ENCODE measurements at places on chromosomes 1 and 21.

GRCh38 chr1:93735722-93736121 lies 54.1 kb upstream of the BCAR3 start:
- no peak for DNase-seq

- DNase-seq = no peak
These were observed 521.4 kb upstream of the CAMK1G start for GRCh38 chr1:209062081-209062620.

DNA sequence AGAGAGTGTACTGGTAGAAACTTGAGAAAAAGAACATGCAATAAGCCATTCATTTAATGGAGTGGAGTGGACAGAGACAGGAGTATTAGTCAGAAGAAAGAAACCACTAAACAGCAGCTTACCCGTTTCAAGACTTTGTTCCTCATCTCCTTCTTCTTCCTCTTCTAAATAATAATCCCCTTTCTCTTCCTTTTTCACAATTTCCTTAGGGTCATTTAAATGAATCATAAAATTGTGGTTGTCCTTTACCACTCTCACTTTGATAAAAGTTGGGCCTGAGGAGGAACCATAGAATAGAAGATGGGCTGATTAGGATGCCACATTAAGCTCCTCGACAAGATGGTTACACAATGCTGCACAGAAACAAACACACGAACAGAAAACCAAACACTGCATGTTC lies 109.6 kb downstream of the WDR3 start:
- DNase-seq = no peak

DNA sequence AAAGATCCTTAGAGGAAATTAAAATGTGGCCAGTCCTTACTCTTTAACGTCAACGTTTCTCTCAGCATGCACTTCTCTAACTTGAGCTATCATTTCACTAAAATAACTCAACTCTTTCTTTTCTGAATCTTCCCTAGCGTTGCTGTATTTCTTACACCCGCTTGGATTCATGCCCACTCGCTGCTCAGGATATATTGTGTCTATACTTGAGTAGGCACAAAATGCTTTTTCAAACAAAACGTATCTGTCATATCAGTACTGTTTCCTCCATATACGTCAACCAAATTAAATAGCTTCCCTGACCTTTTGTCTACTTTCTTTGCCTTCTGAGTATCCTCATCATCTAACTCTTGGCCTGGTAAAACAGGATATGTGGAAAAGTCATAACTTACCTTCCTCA lies 549.7 kb downstream of the SMYD3 start:
- DNase-seq = no peak

GRCh38 chr1:33119532-33120217 lies 38.7 kb downstream of the AZIN2 start:
- DNase-seq = no peak

GRCh38 chr1:112285316-112285715 lies 110.7 kb upstream of the CTTNBP2NL start:
- DNase-seq = no peak

GRCh38 chr1:103265551-103265950 lies 157.2 kb upstream of the COL11A1 start:
- DNase-seq = no peak

GRCh38 chr1:80018348-80018747 lies 1011.8 kb upstream of the ADGRL4 start:
- no peak for DNase-seq

DNA sequence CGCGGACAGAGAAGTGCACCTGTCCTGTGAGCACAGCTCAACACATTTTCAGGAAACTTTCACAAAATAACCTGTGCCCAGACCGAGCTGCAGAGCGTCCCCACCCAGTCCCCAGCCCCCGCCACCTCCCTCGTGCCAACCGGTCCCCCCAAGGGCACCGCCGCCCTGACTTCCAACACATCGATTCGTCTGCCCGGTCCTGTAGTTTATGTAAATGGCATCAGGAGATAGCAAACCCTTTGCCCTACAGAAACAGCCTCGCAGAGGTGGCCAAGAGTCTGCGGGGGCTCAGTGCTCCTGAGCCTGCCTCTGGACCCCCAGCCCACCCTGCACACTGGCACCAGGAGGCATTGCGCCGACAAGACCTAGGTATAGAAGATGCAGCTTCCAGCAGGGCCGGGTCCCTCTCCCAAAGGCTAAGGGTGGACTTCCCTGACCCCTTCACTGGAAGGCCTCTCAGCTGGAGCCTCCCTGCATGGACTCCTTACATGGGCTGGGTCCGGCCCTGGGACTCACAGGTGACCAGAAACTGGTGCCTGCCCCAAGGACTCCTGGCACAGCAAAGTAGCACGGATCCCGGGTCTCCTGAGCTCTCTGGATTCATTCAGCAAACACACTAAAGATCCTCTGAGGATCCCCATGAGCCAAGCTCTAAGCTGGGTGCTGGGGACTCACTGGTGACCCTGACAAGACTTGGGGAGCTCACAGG lies 6.6 kb upstream of the PLEKHG5 start:
- DNase-seq = no peak

GRCh38 chr21:38837806-38838461 lies 32.2 kb downstream of the ETS2 start:
- no peak for DNase-seq

All from stimulated activated CD4-positive, alpha-beta T cell treated with anti-CD3 and anti-CD28 coated beads, Interleukin-1b, Interleukin-23, amount 100 ng/mL, for 1 hour (primary cell).